ENCODE measurements at places on chromosomes 11 and 22.

GRCh38 chr11:7596975-7597391 lies 76.3 kb downstream of the CYB5R2 start:
- H3K4me3 ChIP-seq = no peak overlapping the region
- no peaks in the 10 kb centered on the region for H3K27me3 ChIP-seq
- peak overlapping the region; percentile 78 for H3K27ac ChIP-seq
- H3K4me1 ChIP-seq = peaks cover 8% of the 10 kb centered on the region

GRCh38 chr11:80261776-80262175 lies 820.9 kb upstream of the TENM4 start:
- no peak for DNase-seq
- no peak overlapping the region for H3K4me3 ChIP-seq
- no peak overlapping the region for H3K27ac ChIP-seq
- H3K27me3 ChIP-seq = no peaks in the 10 kb centered on the region
- no peaks in the 10 kb centered on the region for H3K36me3 ChIP-seq

DNA sequence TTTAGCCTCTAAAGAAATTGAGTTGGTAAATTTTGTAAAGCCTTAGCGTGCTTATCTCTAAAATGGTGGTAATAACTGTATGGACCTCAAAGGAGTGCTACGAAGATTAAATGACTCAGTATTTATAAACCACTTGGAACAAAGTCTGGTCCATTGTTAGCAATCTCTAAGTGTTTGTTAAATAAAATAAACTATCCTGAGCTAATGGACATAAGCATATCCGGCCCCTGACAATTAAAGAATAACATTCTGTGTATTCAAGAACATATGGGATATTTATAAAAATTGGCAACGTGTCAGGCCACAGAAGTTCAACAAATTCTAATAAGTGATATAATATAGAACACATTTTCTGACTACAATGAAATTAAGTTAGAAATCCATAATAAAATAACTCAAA lies 71.0 kb downstream of the MYEOV start:
- no peaks in the 10 kb centered on the region for H3K27me3 ChIP-seq
- peak; percentile 14 for DNase-seq
- H3K36me3 ChIP-seq = peaks cover 3% of the 10 kb centered on the region
- H3K27ac ChIP-seq = no peak overlapping the region

DNA sequence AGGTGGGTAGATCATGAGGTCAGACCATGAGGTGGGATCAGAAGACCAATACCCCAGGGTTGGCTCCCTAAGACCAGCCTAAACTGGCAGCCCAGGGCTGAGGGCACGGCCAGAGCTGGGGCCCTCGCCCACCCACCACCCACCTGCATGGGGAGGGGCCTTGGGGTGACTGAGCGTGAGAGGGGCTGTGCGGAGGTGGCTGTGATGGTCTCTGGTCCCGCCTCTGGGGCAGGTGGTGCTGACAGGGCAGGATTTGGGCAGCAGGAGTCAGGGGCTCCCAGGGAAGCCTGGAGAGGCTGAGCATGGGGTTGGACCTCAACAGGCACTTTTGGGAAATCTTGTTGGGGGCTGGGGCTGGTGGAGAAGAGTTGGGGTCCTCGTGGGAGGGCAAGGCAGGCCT lies 39.8 kb upstream of the MUC5AC start:
- DNase-seq = no peak
- peaks cover 8% of the 10 kb centered on the region for H3K27me3 ChIP-seq
- H3K4me3 ChIP-seq = no peak overlapping the region
- no peak overlapping the region for H3K27ac ChIP-seq
- no peaks in the 10 kb centered on the region for H3K4me1 ChIP-seq

DNA sequence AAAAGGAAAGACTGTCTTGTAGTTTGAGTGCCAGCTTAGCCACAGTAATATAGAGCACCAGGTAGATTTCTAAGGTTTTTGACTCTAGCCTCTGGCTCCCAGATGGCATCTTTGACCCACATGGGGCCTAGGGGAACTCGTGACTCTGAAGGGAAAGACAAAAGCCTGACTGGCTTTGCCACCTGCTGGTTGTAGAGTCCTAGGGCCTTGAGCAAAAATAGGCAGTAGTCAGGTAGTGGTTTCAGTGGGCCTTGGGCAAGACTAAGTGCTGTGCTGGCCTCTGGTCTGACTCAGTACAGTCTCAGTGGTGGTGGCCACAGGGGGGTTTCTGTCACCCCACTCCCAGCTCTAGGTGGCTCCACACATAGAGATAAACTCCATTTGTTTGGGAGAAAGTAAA lies 349.4 kb downstream of the FAM181B start:
- DNase-seq = no peak
- no peak overlapping the region for H3K4me3 ChIP-seq
- H3K4me1 ChIP-seq = no peaks in the 10 kb centered on the region

DNA sequence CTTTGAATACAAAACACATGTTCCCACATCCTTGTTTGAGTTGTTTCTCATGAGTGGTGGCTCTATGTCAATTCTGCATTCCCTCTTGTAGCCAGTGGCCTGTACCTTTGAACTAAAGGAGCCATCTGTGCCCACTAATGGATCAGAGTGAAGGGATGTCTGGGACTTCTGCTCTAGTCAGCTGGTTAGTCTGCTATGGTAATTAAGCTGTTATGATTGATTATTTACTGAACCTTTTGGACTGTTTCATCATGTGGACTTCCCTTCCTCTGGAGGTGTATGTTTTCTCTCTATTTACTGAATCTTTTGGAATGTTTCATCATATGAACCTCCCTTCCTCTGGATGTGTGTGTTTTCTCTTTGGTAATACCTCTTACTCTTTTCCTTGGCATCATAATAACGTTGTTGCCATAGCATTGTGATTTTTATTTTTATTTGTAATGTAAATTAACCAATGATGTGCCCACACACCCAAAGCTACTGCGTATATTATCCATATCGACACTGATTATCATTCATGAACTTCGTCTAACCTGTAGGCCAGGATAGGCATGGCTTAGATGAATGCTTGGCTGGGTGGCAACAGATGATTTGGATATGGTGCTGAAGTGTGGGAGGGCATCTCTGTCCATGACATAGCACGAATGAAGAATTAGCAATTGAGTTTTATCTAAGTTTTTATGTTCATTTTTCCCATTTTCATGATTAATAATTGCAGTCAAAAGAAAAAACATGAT lies 112.3 kb upstream of the SORL1-AS1 start:
- H3K27me3 ChIP-seq = no peaks in the 10 kb centered on the region
- H3K27ac ChIP-seq = no peak overlapping the region
- no peaks in the 10 kb centered on the region for H3K36me3 ChIP-seq
- no peak overlapping the region for H3K4me3 ChIP-seq

Measured in lung (tissue), 17 donors.